ENCODE measurements at places on chromosomes 1 and 21.

DNA sequence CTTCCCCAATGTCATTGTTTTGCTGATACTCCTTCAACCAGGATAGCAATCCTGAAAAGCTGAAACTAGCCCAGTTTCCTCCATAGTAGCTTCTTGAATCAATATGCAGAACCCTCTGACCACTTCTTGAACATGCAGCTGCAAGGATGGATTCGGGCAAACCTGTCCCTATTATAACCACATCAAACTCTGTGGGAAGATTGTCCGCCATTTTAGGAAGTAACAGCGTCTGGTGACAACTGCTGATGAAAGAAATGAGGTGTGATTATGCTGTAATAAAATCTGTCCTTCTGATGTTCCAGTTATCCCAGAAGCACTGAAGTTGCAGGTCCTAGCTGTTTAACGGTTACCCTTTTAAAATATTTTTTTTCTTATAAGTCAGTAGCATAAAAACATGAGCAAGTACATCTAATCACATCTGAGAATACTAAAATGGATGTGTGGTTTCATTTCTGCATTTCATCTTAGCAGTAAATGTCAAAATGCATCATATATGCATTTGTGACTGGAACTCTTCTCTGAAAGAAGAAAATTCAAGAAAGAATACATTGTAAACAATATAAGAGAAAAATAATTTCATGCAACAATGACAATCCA is 4.5 kb downstream of the CHML start:
- DNase-seq: no peak

DNA sequence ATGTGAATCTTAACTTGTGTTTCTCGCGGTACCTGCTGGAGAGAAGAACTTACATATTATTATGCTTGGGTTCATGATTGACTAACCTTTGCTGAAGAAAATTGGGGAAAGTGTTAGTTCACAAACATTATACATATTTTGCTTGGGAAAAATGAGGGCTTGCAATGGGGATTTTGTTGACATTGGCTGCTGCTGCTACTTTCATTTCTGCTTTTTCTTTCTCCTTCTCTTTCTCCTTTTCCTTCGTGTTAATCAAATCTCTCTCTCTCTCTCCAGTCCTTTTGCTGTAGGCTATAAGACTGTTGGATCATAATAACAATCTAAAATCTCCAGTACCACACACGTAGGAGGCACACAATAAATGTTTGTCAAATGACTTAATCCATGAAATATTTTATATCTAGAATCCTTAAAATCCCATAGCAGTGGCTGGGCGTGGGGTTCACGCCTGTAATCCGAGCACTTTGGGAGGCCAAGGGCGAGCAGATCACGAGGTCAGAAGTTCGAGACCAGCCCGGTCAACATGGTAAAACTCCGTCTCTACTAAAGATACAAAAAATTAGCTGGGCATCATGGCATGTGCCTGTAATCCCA is 23.0 kb downstream of the IRF2BP2 start:
- no peak for DNase-seq

- peak; percentile 27 for DNase-seq
Observed at GRCh38 chr1:41046347-41046775, 24.8 kb upstream of the SLFNL1 start.

DNA sequence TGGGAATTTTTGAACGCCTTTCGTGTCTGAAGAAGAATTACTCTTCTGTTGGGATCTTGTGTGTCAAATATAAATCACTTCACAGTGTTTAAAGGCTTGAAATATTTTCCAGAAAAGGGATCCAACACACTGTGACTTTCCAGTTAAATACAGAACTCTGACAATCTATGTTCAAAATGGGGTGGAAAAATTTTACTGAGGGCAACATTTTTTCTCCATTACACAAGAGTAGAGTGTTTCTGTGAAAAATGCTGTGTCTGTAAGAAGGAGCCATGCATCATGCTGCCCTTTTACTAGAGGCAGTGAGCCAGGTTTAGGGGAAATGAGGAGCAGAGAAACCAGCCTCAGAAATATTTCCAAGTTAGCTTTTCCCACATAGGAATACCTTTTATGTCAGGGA is 86.5 kb downstream of the VPS13D start:
- no peak for DNase-seq

- no peak for DNase-seq
Observed at GRCh38 chr1:87754139-87754538, 425.5 kb downstream of the LMO4 start.
